ENCODE measurements at places on chromosomes 13 and 19.

- no peak for DNase-seq
Measured at GRCh38 chr13:48994706-48995105, 19.0 kb downstream of the FNDC3A start.

DNA sequence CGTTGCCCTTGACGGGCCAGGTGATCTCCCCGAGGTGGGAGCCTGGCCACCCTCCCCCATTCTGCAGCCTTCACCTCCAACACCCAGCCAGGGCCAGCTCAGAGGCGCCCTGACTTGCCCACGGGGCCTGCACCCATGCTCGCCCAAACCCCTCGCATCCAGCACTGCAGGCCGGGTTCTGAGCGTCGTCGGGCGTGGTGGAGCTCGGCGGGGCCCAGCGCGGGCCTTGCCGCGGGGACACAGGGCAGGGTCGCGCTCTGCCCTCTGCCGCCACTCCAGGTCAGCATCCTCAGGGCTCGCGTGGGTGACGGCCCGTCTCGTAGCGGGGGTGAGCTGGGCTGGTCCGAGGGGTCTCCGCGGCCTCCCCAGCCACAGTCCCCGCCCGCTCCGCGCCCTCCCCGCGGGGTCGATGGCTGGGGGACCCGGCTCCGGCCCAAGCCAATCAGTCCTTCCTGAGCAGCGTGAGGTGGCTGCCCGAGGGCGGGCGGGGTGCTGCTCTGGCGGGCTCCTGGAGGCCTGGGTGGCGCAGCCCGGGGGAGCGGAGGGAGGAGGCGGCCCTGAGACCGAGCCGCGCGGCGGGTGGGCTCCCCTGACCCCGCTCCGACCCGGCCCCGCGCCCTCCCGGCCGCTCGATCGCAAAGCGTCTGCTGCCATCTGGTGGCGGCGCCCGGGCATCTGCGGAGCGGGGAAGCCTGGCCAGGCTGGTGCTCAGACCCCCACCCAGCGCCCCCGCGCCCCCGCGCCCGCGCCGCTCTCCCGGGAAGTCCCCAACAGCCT, 61.4 kb downstream of the CCNE1 start:
- peak; percentile 50 for DNase-seq

- DNase-seq, result no peak
Measured at GRCh38 chr19:56144376-56144775, 3.3 kb downstream of the ZNF444 start.

- DNase-seq, result peak; percentile 80
Measured at GRCh38 chr19:10501971-10502523, 1.1 kb downstream of the KEAP1 start.

Measured in erythroblast (primary cell).